ENCODE measurements at places on chromosomes 12 and 14.

DNA sequence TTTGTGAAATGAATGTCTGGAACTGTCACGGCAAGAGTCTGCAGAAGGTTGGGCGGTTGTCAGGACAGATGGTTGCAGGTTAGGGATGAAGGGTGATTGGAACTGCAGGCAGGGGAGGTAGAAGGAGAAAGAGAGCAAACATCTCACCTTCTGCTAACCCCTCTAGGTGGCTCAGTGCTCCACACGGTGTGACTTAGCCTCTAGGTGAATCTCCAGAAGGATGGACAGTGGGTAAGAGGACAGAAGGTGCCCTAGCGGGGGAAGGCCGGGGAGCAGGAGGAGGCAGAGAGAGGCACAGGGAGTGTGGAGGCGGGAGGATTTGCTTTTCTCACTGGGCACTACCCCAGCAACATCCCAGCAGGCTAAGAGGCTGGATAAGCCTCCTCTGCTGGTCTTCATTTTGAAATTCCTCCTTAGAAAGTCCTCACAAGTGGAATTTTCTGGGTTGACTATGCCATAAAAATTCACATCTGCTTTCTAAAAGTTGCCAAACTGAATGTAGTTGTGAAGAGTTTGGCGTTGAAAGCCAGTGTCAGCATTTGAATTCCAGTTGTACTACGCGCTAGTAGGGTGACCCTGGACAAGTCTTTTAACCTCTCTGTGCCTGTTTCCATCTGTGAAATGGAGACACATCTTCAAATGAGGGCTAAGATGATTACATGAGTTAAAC lies 10.7 kb upstream of the GPR68 start:
- no peaks in the 10 kb centered on the region for H3K36me3 ChIP-seq
- peak overlapping the region; percentile 69 for H3K4me3 ChIP-seq
- peaks cover 10% of the 10 kb centered on the region for H3K27me3 ChIP-seq
- no peak for DNase-seq
- peaks cover 33% of the 10 kb centered on the region for H3K4me1 ChIP-seq

DNA sequence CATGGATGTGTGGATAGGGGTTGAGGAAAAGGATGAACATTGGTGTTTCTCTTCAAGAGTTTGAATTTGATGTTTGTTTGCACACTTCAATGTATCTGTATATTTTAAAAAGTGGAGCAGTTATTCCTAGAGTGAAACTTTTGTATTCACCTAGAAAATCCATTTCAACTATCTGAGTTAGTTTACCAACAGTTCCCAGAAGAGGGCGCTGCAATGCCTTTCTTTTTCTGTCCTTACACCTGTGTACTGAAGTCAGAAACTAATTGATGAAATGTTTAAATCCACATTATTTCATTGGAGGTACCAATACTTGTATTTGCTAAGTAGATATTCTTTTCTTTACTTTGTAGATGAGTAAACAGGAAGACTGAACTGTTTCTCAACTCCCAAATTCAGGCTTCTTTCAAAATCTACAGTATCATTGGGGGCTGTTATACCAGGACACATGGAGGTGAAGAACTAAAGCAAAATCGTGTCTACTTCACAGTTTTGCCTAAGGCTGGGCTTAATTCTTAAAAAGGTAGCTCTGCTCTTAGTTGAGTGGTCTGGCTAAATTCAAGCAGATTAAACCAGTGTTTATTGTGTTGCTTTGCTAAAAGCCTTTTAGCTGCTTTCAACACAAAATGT lies 26.6 kb upstream of the KLRB1 start:
- H3K27ac ChIP-seq: no peak overlapping the region
- H3K27me3 ChIP-seq: no peaks in the 10 kb centered on the region
- DNase-seq: no peak
- H3K4me1 ChIP-seq: peaks cover 8% of the 10 kb centered on the region
- H3K36me3 ChIP-seq: peaks cover 14% of the 10 kb centered on the region
- H3K4me3 ChIP-seq: no peak overlapping the region

DNA sequence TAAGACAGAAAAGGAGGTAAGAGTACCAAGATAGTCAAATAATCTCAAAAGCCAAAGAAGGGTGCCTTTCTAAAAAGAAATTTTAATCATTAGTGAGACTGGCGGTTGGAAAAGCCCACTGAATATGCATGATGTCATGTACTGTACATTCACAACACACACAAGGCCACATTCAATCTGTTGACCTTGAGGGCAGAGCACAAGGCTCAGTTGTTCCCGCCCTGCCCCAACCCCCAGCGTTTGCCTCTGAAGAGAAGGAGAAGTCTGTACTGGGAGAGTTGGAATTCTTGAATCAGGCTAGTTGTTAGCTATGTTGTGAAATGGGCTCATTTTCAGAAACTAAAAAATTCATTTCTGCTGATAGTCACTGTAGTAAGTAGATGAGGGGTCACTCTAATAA lies 50.2 kb upstream of the NID2 start:
- no peak for DNase-seq
- H3K4me3 ChIP-seq: no peak overlapping the region
- H3K36me3 ChIP-seq: no peaks in the 10 kb centered on the region
- peaks cover 4% of the 10 kb centered on the region for H3K27me3 ChIP-seq
- H3K4me1 ChIP-seq: no peaks in the 10 kb centered on the region
- H3K27ac ChIP-seq: no peak overlapping the region

GRCh38 chr14:66944872-66945271 lies 244.4 kb upstream of the GARIN2 start:
- H3K4me1 ChIP-seq: no peaks in the 10 kb centered on the region
- no peak for DNase-seq
- H3K27me3 ChIP-seq: no peaks in the 10 kb centered on the region
- H3K4me3 ChIP-seq: no peak overlapping the region
- no peak overlapping the region for H3K27ac ChIP-seq
- peaks cover 57% of the 10 kb centered on the region for H3K36me3 ChIP-seq

DNA sequence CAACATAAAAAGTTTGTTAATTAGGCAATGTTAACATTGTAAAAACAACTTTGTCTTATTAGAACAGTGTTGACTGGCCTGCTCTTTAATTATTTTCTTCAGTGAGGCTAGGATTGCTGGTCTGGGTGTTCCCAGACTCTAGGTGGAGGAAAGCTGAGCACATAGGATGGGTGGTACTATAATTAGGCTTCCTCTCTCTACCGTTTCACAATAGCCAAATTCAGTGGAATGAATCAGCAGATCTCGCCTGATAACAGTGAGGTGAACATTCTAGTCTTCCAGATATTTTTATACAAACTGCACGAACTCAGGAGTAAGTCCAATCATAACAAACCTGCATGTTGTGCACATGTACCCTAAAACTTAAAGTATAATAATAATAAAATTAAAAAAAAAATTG lies 11.9 kb downstream of the PTGDR start:
- H3K36me3 ChIP-seq: no peaks in the 10 kb centered on the region
- no peak for DNase-seq
- no peak overlapping the region for H3K4me3 ChIP-seq
- no peak overlapping the region for H3K27ac ChIP-seq

GRCh38 chr14:23258256-23258655 lies 20.5 kb downstream of the RNF212B start:
- H3K4me3 ChIP-seq: no peak overlapping the region
- H3K4me1 ChIP-seq: no peaks in the 10 kb centered on the region
- no peak overlapping the region for H3K27ac ChIP-seq

DNA sequence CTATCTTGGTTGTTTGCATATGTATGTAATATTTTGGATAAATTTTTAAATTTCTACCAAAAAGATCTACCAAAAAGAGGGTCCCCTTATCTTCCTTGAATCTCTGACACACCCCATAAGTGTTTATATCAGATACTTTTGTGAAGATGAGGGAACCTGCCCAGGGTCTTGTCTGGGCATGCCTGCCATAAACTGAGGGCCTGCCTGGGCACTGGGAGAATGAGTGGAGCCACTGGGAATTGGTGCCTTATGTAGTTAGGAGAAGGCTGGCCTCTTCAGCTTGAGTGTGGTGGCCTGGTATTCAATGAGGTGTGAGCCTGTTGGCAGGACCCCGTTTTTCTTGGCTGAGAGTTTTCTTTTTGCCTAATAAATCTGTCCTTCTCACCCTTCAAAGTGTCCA lies 46.5 kb downstream of the OR9K2 start:
- no peak overlapping the region for H3K27ac ChIP-seq
- H3K27me3 ChIP-seq: peaks cover 7% of the 10 kb centered on the region
- H3K36me3 ChIP-seq: no peaks in the 10 kb centered on the region
- no peak overlapping the region for H3K4me3 ChIP-seq

- no peaks in the 10 kb centered on the region for H3K27me3 ChIP-seq
- no peak for DNase-seq
- H3K36me3 ChIP-seq: peaks cover 8% of the 10 kb centered on the region
Observed at GRCh38 chr12:14927267-14927666, 11.1 kb downstream of the ERP27 start.

- no peak for DNase-seq
- H3K4me3 ChIP-seq: no peak overlapping the region
- no peaks in the 10 kb centered on the region for H3K36me3 ChIP-seq
- H3K4me1 ChIP-seq: no peaks in the 10 kb centered on the region
- no peak overlapping the region for H3K27ac ChIP-seq
- H3K27me3 ChIP-seq: peaks cover 55% of the 10 kb centered on the region
Observed at GRCh38 chr12:117318591-117318990, 42.8 kb downstream of the NOS1 start.

DNA sequence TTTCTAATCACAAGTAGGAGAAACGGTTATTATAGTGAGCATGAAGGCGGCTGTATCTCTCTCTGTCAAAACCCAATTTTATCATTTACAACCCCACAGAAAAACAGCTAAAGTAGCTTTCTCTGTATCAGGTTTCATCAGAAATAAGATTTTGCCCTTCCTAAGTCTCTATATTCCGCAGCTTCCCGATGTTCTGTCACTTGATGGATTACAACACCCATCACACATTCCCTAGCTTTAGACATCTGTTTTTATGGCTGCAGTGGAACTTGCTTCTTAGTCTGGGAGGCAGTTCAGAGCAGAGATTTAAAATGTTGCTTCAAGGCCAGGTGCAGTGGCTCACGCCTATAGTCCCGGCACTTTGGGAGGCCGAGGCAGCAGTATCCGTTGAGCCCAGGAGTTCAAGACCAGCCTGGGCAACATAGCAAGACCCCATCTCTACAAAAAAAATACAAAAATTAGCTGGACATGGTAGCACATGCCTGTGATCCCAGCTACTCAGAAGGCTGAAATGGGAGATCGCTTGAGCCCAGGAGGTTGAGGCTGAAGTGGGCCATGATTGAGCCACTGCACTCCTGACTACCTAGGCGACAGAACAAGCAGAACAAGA lies 27.6 kb upstream of the FOXN3 start:
- H3K36me3 ChIP-seq: peaks cover 4% of the 10 kb centered on the region
- H3K4me3 ChIP-seq: no peak overlapping the region
- peaks cover 30% of the 10 kb centered on the region for H3K4me1 ChIP-seq
- peak overlapping the region; percentile 72 for H3K27ac ChIP-seq

- H3K27me3 ChIP-seq: no peaks in the 10 kb centered on the region
- H3K36me3 ChIP-seq: peaks cover 2% of the 10 kb centered on the region
- H3K4me3 ChIP-seq: no peak overlapping the region
- no peak for DNase-seq
- no peak overlapping the region for H3K27ac ChIP-seq
Observed at GRCh38 chr12:69921831-69922230, 96.8 kb downstream of the MYRFL start.

DNA sequence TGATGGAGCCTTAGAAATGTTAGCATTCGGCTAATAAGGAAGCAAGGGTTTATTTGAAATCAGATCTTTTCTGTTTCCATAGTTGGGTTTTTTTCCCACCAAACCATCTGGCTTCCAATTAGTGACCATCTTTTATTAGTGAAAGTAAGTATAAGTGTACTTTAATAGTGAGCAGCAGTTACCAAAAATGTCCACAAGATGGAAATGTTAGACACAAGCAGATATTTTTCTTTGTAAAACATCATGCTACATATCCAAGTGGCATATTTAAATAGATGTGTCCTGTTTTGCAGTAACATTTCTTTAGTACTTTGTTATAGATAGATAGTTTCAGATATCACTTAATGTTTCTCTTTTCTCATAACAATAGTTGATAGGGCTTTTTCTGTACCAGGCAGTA lies 28.8 kb downstream of the YEATS4 start:
- H3K36me3 ChIP-seq: peaks cover 5% of the 10 kb centered on the region
- H3K27ac ChIP-seq: no peak overlapping the region
- H3K4me1 ChIP-seq: peaks cover 13% of the 10 kb centered on the region
- H3K4me3 ChIP-seq: no peak overlapping the region
- H3K27me3 ChIP-seq: no peaks in the 10 kb centered on the region
- no peak for DNase-seq

- H3K4me1 ChIP-seq: peaks cover 47% of the 10 kb centered on the region
- H3K27ac ChIP-seq: peak overlapping the region; percentile 24
- no peaks in the 10 kb centered on the region for H3K27me3 ChIP-seq
Observed at GRCh38 chr14:33932576-33933345, 18.1 kb downstream of the EGLN3 start.

DNA sequence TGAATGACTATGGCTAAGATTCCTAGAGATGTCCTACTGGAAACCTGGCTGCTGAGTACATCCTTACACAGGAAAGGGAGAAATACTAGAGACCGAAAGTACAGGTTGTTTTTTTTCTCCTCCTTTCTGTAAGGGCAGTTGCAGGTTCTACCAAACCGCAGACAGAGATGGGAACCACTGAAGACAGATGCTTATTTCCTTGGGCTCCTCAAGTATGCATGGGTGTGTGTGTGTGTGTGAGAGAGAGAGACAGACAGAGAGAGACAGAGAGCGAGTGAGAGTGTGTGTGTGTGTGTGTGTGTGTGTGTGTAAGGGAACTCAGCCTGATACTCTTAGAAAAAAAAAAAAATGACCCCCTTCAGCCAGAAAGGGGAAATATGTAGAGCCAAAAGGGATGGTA lies 42.5 kb downstream of the MAP4K5 start:
- H3K27me3 ChIP-seq: no peaks in the 10 kb centered on the region
- H3K36me3 ChIP-seq: peaks cover 18% of the 10 kb centered on the region
- DNase-seq: no peak
- H3K4me3 ChIP-seq: no peak overlapping the region

- peak overlapping the region; percentile 39 for H3K27ac ChIP-seq
- peaks cover 8% of the 10 kb centered on the region for H3K36me3 ChIP-seq
- H3K27me3 ChIP-seq: no peaks in the 10 kb centered on the region
- H3K4me3 ChIP-seq: peak overlapping the region; percentile 88
- H3K4me1 ChIP-seq: peaks cover 41% of the 10 kb centered on the region
Observed at GRCh38 chr12:122080149-122081082, 1.9 kb downstream of the MLXIP start.

GRCh38 chr12:108625228-108625627 lies 8.5 kb downstream of the SELPLG start:
- no peaks in the 10 kb centered on the region for H3K27me3 ChIP-seq
- H3K4me3 ChIP-seq: no peak overlapping the region
- no peak overlapping the region for H3K27ac ChIP-seq
- peaks cover 24% of the 10 kb centered on the region for H3K4me1 ChIP-seq
- DNase-seq: no peak

GRCh38 chr12:101939306-101939705 lies 61.9 kb downstream of the DRAM1 start:
- H3K27me3 ChIP-seq: peaks cover 2% of the 10 kb centered on the region
- DNase-seq: no peak
- H3K27ac ChIP-seq: peak overlapping the region; percentile 84
- H3K4me1 ChIP-seq: peaks cover 33% of the 10 kb centered on the region
- no peaks in the 10 kb centered on the region for H3K36me3 ChIP-seq

DNA sequence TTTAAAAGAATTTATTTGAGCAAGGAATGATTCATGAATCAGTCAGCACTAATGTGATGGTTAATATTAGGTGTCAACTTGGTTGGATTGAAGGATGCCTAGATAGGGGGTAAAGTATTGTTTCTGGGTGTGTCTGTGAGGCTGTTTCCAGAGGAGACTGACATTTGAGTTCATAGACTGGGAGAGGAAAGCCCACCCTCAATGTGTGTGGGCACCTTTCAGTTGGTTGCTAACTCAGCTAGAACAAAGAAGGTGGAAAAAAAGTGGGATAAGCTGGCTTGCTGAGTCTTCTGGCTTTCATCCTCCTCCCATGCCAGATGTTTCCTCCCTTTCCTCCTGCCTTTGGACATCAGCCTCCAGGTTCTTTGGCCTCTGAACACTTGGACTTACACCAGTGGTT lies 47.2 kb downstream of the TESPA1 start:
- no peaks in the 10 kb centered on the region for H3K4me1 ChIP-seq
- DNase-seq: no peak
- no peaks in the 10 kb centered on the region for H3K36me3 ChIP-seq
- H3K27ac ChIP-seq: no peak overlapping the region

Measured in mesothelial cell of epicardium (in vitro differentiated cells).